Stimulated activated CD8-positive, alpha-beta memory T cell treated with anti-CD3 and anti-CD28 coated beads, Interleukin-7, amount 100 ng/mL, for 4 hours (primary cell): ENCODE measurements at places on chromosomes 2 and 18.

DNA sequence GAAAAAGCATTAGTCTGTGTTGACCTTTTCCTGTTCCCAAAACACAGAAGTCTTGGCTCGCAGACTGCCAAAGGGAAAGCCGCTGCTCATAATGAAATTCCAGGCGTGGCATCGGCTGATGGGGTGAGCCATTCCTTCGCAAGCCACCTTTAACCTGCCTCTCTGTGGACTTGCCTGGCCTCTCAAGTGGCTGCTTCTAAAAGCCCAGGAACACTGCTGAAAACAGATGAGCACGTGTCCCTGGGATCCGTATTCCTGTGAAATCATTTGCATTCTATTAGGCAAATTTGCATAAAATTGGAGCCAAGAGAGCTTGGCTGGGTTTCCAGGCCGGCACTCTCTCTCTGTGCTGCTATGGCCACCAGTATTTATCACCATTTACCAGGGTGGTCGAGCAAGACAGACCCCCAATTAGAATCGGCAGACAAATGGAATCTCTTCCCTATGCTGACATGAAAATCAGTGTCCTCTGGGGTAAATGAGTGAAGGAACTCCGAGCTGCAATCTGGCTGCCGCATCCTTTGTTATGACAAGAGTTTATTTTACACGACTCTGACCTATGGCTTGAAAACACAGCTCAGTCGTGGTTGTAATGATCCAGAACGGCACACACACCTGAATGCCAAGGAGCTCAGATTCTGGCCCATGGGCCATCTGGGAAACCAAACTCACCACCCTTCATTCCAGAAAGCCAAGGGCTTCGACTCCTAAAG is 21.7 kb downstream of the BCL2 start:
- no peak for DNase-seq

DNA sequence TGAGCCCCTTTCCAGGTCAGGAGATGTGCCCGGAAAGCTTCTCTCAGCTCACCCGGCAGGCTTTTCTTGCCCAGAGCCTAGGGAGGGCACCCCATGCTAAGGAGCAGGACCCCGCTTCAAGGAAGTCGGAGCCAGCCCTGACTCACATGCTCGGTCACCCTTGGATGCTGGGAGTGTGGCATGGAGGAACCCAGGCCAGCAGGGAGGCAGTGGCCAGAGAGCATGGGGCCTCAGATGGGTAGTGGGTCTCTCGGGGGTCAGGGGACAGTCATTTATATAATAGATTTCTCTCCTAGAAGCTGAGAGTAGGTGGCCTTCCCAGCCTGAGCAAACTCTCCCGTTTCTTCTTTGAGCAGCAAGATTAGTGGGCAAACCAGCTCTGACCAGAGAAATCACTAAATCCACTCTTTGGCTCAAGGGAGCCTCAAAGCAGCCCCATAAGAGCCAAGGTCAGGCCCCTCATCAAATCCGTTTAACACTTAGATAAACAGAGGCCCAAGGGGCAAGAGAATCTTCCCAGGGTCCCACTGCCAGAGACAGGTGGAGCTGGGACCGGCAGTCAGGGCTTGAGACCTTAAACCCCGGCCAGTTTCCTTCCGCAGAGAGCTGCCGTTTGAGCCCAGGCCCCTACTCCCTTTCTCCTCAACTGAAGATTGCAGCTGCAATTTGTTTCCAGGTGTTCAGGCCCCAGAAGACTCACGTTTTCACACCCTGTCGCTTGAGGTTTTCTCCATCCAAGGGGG is 113.1 kb downstream of the CYP26B1 start:
- no peak for DNase-seq

- DNase-seq = no peak
Measured at GRCh38 chr2:169838743-169839489, 11.7 kb downstream of the UBR3 start.

DNA sequence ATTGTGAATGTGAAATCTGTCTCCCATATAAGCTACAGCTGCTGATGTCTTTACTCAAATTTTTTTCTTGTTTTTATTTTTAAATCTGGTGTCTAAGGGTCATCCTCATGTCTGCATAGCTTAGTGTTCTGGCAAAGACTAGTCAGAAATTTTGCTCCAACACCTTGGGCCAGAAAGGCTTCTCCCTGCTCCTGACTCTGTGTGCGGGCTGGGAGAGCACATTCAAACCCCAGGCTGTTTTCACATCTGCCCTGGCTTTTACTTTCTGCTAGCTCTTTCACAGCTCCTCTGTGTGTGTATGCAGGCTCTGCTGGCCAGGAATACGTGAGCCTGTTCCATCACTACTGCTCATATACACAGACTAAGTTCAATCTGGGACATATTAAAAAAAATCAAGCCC is 102.9 kb upstream of the RIOK3 start:
- DNase-seq = no peak

DNA sequence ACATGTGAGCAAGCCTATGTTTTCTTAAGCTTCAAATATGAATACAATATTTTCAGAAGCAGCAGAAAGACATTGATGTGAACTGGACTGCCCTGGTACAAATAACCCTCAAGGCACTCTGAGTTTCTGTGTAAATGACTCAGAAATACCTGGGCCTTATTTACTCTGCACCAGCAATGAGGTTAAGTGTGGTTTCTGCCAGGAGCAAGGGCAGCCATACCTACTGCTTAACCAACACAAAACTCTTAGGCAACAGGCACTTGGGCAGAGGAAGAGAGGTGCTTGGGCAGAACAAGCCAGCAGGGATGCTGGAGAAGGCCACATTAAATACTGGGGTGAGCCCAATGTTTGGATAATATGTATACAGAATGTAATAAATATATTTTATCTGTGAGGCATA is 29.4 kb upstream of the ARL5A start:
- no peak for DNase-seq
